ENCODE measurements at places on chromosomes 1 and 21.
A peak's percentile ranks its signal among the peaks of the same experiment; 100 is the strongest.

GRCh38 chr1:158150523-158150922 lies 30.2 kb upstream of the CD1D start:
- no peak for DNase-seq

- peak; percentile 63 for DNase-seq
Measured at GRCh38 chr1:110053552-110054428, 16.7 kb downstream of the ALX3 start.

- peak; percentile 72 for DNase-seq
Measured at GRCh38 chr1:198088360-198089071, 68.3 kb upstream of the NEK7 start.

- no peak for DNase-seq
Measured at GRCh38 chr1:18870957-18871356, 11.5 kb upstream of the TAS1R2 start.

DNA sequence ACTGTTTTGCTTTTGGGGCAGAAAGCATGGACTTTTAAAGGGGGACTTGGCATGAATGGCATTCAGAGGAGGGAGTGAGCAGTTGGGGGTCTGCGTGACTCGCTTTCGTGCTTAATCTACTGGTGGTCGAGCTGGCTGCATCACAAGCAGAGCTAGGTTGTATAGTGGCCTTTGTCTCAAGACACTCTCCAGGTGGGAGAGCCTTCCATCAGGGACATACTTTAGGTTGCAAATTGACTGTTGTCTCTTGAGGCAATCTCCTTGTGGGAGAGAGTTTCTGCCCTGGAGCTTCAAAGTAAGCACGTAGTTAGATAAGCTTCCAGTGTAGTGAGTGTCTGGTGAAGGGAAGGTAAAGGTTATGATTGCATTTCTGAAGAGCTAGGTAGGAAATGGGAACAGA lies 93.9 kb downstream of the C1orf21 start:
- no peak for DNase-seq

DNA sequence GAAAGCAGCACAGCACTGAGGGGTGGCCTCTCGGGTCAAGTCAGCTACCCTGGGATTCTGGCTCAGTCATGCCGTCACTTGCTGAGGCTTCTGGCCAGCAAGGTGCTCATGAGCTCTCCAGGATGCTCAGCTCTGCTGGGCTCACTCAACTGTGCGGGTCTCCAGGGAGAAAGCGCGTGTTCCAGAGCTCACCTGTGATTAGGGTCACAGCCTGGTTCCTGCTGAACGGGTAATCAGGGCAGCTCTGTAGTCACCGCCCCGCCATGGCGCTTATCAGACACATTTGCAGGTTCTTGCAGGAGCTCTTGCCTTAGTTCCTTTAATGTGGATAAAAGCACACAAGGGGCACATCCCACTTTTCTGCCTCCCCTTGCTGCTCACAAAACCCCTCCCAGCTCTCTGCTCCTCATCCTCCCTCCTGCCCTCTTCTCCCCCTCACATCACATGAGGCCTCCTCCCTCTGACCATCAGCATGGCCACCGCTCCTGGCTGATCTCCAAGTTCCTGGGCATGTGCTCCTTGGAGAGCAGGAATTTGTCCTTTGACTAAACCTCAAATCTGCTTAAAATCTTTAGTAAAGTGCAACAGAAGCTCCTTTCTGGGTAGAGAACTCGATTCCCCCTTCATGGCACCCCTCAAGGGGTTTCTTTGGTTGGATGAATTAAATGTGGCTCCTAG lies 2.0 kb downstream of the PCP4 start:
- DNase-seq: no peak

DNA sequence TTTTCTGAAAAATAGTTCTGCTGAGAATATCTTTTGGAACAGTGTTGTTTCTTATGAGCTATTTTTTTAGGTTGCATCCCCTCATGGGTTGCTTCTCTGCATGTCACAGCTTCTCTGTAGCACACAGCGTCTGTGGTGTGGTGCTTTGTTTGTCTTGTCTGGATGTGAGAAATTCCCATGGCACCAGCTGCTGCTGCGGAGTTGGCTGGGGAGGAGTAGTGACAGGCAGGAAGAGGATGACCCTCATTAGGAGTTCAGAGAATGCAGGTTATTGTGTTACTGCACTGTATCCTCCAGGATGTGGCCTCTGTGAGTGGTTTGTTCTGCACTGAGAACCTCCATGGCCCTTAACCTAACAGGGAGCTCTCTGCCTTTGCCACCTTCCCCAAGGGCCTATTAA lies 64.8 kb downstream of the TSEN15 start:
- DNase-seq: no peak

DNA sequence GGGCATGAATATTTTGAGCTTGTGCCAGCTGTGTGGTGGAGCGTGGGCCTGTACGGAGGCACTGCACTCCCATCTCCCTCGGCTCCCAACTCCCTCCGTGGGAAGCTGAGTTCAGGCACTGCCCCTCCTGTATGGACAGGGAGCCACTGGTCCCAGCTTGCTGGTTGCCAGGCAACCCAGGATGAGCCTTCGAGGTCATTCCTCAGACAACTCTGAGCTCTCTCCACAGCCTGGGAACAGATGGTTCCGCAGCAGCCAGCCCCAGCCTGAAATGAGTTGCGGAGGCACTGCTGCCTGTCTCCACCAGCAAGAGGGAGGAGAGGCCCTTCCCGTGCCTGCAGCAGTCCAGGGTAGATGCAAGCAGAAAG lies 58.4 kb upstream of the TENT5B start:
- DNase-seq: peak; percentile 63

Data from EH (cell line).